Right cardiac atrium (tissue), 5 donors: ENCODE measurements at places on chromosomes 3 and 15. TPM values are rescaled to one million over a fixed set of nuclear protein-coding genes. Genes with fewer than 3 reads are reported as not detected.
A peak's percentile ranks its signal among the peaks of the same experiment; 100 is the strongest.

- DNase-seq = no peak
These were observed 51.9 kb downstream of the PBRM1 start for GRCh38 chr3:52633786-52634185.

- DNase-seq = no peak
These were observed 46.9 kb upstream of the SLC7A14 start for GRCh38 chr3:170632780-170633179.

DNA sequence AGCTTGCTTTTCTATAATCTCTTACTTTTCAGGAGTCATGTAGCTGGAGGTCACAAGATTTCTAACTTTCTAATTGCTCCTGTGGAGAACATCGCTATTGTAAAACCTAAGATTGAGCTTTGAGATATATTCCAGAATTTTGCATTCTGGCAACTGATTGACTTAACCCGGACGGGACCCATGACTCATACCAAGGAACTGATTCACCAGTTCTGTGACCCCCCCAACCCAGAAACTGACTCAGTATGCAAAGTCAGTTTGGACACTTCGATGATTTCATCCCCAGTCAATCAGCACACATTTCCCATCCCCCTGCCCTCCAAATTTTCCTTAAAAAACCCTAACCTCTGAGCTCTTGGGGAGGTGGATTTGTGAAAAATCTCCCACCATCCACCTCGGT, 396.5 kb upstream of the GBE1 start:
- DNase-seq = no peak

GRCh38 chr3:95343228-95343627, 1280.4 kb downstream of the NSUN3 start:
- no peak for DNase-seq

DNA sequence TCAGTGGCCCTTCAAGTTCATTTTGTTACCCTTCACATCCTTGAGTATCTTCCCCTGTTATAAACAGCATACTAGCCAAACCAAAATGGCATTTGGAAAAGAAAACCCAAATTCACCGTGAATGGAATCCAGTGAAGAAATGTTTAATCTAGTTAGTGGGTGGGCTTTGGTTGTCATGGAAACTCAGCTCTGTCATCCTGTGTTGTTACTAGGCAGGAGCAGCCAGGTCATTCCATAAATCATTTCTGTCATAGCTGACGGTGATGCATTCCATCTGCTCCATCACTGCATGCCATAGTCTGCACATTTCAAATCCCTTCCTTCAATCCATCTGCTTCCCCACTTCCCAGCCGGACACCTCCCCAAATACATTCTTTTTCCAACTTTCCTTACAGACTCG, 140.4 kb upstream of the CGNL1 start:
- DNase-seq = no peak

DNA sequence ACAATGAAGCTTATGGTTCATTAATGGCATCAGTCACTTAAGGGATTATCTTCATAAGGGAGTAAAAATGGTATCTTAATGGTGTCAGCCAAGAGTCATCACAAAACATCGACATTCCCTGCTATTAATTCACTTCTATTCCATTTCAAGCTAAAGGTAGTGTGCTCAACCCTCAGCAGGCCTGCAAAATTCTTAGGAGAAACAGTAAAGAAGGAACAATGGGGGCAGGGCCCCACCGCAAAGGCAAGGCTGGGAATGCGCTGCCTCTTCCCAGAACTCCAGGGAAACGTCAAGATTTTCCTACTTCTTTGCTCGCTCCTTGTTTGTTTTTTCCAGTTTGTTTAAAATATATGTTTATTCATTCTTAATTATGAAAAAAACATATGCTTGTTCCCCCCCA, 187.3 kb upstream of the TSC22D2 start:
- no peak for DNase-seq

DNA sequence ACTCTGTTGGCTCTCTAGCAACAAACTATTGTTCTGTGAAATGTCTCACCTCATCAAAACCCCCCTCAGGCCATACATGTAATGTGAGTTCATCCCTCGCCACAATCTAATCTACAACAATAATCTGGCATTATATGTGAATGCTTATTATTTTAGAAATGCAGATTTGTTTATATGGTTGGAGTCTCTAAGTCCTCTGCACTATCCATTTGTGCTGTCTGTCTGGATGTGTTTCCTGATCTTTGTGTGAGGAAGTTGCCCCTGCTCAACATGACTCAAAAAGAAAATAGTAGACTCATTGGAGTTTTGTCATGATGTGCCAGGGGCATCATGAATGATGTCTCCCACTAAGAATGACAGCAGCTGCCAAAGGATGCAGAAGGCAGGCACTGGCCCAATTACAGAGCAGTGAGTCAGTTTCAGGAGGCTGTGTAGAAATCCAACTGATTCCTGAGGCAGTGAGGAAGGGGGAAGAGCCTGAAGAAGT, 161.6 kb upstream of the PDZRN3 start:
- DNase-seq = peak; percentile 36

DNA sequence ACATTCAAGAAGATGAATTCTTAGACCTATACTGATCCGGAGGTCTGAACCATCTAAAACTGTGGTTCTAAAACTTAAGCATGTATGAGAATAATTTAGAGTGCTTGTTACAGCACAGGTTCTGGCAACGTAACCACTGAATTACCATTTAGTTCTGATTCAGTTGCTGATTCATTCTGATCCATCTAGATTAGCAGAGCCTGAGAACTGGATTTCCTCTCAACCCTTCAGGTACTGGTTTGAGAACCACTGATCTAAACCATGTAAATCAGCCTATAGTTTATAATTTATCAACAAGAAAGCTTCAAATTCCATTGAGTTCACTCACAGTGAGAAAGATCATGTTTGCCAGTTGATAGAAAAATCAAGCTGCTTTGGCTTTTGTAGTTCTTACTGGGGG, 1001.1 kb upstream of the EPHA6 start:
- no peak for DNase-seq

GRCh38 chr15:83571820-83572707, 81.9 kb upstream of the ADAMTSL3 start:
- DNase-seq = no peak

DNA sequence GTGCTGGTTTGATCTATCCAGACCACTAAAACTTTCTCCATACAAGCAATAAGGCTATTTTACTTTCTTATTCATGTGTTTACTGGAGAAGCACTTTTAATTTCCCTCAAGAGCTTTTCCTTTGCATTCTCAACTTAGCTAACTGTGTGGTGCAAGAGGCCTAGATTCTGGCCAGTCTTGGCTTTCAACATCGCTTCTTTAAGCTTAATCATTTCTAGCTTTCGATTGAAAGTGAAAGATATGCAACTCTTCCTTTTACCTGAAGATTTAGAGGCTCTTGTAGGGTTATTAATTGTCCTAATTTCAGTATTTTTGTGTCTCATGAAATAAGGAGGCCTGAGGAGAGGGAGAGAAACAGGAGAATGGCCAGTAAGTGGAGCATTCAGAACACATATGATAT, 234.8 kb upstream of the GADL1 start:
- DNase-seq = no peak

SLC28A2 gene
- polyA plus RNA-seq = not detected

BUB1B gene
- polyA plus RNA-seq = 0.18 TPM

SPATA12 gene
- 0.02 TPM for polyA plus RNA-seq

LRRC34 gene
- polyA plus RNA-seq = 2.9 TPM

ACAN gene
- 0.86 TPM for polyA plus RNA-seq

MESP2 gene
- polyA plus RNA-seq = 0.61 TPM
